ENCODE measurements at places on chromosomes 2 and 18.
A peak's percentile ranks its signal among the peaks of the same experiment; 100 is the strongest.

DNA sequence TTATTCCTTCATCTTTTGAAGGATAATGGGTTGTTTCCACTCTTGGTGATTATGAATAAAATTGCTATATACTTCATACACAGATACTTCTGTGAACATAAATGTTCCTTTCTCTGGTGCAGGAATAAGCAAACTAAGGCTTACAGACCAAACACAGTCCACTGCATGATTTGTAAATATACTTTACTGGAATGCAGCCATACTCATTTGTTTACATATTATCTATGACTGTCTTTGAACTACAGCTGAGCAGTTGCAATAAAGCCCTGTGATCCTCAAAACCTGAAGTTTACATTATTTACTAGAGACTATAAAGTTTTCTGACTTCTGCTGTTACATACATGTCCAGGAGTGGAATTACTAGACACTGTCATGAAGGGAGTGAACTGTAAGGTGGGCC is 381.0 kb upstream of the CNTNAP5 start:
- no peak for DNase-seq

- DNase-seq: no peak
Measured at GRCh38 chr2:118121986-118122524, 33.8 kb downstream of the INSIG2 start.

GRCh38 chr2:240670402-240670801 is 12.3 kb downstream of the AQP12B start:
- DNase-seq: no peak

- DNase-seq: no peak
Measured at GRCh38 chr2:74887445-74887951, 53.6 kb downstream of the HK2 start.

DNA sequence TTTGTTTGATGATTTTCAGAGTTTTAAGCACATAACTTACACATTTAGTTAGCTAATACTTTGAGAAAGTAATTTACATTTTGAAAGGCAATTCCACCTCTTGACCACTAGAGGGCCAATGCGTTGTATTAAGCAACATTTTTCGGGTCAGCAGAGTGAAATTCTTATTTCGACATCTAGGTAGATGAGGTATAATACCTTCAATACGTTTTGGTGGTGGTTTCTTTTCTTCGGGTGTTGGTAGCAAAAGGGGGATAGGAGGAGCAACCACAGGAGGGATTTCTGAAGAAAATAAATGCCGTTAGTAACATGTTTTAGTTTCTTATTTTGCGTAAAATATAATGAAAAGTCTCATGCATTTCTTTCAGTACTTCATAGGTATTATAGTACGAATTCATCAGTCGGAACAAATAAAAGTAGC is 106.3 kb downstream of the TTN start:
- DNase-seq: peak; percentile 36

DNA sequence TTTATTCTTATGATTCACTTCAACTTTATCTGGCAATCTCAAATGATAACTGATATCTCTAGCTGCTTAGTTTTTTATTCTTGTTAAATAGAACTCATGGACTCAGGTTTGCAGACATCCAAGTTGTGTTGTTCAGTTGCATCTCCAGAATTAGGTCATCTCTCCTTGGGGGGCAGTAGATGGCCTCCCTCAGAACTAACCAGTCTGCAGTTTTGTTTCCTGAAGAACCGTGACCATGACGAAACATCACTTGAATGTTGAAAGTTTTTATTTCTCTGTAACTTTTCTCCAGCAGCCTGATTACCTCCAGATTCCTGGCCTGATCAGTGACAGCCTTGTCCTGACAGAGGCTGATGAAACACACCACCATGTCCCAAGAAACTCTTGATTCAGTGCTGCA is 321.5 kb downstream of the GALNT13 start:
- no peak for DNase-seq

DNA sequence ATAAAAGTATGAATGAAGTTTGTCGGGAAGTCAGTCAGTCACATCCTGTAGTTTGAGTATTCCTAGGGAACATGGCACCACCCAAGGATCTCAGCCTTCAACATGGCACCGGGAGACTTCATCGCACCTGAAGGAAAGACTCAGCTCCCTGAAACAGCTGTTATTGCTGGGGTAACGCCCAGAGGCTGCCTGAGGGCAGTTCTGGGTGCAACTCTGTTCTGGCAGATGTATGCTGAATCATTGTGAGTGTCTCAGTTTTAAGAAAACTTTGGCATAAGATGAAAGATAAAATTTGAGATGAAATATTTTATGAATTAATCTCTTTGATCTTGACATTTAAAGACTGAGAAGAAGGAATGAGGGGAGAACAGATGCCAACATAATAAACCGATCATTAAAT is 49.9 kb upstream of the SERPINB2 start:
- no peak for DNase-seq

DNA sequence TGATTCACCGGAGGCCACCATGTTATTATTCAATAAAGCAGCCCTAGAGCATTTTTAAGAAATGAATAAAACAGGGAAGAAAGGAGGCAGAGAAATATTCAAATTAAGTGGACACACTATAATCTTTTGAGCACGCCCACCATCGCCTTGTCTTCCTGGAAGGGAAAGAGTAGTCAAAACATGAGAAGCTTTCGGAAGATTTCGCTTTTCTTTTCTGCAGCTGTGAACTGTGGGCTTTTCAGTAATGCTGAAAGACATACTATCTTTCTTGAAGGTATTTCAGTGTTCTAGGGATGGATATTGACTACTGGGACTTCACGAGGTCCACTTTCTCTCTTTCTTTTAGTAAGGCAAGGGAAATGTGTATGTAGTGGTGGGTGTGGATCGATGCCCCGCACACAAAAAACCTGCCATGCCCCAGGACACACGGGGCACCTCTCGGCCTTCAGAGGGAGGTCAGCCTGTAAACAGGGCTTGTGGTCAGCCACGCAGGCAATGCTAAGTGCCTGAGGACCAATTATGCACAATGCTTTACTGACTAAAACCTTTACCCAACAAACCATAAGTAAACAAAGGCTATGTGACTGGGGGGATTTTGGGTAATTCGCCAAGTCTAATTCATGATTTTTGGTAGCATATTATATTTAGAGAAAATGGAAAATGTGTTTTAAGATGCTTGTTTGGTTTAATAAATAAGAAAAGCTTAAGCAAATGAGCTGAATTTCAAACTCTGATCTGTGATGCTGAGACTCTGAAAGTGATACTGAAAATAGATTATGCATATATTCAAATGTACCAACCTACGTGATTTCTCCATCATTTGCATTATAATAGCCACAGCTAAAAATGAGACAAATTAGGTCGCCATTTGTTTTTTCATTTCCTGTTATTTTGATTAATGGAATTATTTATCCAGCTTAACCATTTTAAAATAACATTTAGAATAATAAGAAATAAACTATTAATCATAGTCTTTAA is 130.5 kb downstream of the ZNF516 start:
- no peak for DNase-seq

DNA sequence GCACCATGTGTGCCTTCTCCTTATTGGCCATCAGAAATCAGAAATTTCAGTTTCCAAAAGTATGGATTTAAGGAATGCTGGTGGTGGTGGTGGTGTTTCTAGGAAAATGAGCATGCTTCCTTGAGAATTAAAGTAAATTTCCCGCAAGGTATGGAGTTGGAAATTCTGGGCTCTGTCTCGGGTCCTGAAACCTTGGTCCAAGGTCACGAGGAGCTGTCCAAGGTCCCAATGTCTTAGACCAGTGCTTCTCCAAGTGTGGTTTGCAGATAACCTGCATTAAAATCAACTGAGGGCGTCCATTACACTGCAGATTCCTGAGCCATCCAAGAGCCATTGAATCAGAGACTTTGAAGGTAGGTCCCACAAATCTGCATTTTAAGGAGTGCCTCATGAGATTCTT is 210.9 kb upstream of the PKDCC start:
- DNase-seq: no peak

GRCh38 chr2:70981866-70982810 is 3.7 kb downstream of the ANKRD53 start:
- no peak for DNase-seq

DNA sequence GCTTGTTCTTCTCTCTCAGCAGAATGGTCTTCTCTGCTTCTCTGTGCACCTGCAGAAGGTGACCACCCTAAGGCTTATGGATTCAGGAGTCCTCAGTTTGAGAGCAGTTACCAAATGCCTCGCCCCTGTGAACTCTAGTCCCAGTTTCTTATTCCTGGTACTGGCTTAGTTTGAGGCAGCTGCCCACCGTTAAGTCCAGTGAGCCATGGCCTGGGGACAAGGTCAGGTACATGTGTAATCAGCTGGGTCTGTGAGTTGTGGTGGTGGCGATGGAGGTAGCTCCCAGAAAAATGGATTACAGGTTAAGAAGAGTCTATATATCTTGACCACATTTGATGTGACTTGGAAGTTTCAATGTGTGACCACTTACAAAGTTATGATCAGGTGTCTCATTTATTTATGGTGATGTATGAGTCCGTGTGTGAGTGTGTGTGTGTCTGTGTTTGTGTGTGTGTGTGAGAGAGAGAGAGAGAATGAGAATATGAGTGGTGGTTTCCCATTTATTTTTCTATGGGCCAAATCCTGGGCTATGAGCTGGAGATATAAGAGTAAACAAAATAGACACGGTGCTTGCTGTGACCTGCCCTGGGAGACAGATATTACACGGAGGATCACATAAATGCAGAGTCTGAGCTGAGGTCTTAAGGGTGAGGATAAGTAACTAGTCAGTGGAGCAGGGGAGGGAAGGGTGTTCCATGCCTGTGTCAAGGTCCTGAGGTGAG is 13.0 kb upstream of the IL1RN start:
- DNase-seq: no peak

DNA sequence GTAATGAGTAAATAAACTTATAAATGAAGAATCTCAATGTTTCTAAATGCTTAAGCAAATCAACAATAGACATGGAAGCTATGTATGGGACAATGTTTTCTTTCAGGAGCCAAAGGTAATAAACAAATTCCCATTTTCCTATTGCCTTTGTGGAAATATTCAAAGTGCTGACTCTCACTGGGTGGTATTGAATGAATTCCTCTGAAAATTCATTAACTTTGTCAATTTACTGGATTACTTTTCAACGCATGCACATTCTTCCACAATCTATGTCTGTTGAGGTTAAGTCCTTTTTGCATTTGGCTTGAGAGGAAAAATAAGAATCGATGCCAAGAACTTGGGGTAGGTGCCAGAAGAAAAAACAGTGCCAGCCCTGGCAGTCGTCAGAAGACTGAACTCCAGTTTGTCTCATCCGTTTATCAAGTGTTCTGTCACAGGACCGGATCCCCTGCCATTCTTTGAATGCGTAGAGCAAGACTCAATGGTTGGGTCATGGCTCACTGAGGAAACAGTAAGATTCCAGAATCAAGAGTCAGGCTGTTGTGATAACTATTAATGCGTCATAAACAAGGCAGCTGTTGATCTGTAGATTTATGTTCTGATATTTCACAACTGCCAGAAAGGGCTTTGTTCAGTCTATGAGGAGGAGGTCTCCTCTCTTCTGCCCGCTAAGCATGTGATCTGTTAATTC is 133.3 kb downstream of the GFPT1 start:
- no peak for DNase-seq

GRCh38 chr2:24349097-24349496 is 11.2 kb downstream of the ITSN2 start:
- DNase-seq: no peak

DNA sequence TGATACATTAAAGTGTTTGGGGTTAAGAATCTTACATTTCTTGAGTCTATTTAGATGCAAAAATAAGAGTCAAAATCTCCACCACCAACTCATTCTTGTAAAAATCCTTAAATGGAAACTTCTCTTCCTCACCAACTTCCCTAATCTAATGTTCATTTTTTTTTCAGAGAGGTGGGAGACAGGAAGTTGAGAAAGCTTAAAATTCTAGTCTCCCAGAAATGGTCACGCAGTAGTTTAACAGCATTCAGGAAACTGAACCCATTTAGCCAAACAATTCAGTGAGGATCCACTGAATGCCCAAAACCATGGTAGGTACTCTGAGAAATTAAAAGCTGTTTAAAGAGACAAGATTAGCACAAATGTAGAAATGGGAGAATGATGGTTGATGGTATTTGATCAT is 69.0 kb downstream of the TXNL1 start:
- DNase-seq: no peak

- no peak for DNase-seq
Measured at GRCh38 chr2:235685024-235685721, 191.3 kb downstream of the AGAP1 start.

- DNase-seq: no peak
Measured at GRCh38 chr2:238296638-238297457, 8.4 kb upstream of the PER2 start.

GRCh38 chr2:141848191-141848590 is 282.6 kb downstream of the LRP1B start:
- DNase-seq: no peak

GRCh38 chr2:45282646-45283045 is 273.4 kb upstream of the SIX2 start:
- no peak for DNase-seq

DNA sequence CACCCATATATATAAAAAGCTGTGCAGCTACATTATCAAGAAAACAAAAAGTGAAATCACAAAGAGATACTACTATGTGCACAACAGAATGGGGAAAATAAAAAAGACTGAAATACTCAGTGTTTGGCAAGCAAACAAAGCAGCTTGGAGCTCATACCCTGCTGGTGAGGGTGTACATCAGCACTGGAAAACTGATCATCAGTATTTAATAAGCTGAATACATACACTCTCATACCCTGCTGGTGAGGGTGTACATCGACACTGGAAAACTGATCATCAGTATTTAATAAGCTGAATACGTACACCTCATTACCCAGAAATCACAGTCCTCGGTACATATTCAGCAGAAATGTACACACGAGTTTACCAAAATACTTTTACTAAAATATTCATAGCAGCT is 220.8 kb downstream of the SPP2 start:
- no peak for DNase-seq

DNA sequence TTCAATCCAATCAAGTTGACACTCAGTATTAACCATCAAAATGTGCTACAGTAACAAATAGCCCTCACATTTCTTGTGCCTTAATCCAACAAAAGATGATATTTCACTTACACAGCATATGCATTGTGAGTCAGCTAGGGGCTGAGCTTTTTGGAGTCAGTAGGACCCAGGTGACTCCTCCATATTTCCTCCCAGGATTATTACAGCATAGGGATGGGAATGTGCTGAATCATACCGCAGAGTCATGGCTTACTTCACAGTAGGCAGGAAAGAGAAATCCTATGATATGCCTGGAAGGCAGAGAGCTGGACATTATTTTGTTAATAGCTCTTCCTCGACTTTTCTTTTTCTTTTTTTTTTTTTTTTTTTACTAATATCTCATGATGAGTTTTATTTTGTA is 153.3 kb downstream of the TMEM182 start:
- DNase-seq: no peak

- DNase-seq: no peak
Measured at GRCh38 chr2:88209521-88210131, 39.5 kb downstream of the THNSL2 start.

DNA sequence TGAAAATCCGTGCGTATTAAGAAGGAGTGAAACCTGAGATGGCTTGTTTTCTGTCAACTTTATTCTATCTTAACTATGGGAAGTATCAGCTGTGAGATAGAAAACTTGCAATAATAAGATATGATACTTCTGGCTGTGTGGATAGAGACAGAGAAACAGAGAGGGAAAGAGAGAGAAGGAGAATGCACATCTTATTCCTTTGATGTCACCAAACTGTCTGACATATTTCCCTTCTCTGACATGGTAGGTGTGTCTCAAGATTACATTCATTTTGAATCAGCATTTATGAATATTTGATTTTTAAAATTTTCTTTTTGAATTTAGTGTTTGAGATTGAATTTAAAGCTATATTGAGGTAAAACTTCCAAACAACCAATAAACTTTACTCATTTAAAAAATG is 69.4 kb downstream of the CDC42EP3 start:
- no peak for DNase-seq

- no peak for DNase-seq
Measured at GRCh38 chr2:46320141-46320567, 22.9 kb downstream of the EPAS1 start.

All from NCI-H1105 treated with DMSO at 0.1 percent for 48 hours (cell line).